Stimulated activated CD8-positive, alpha-beta memory T cell treated with anti-CD3 and anti-CD28 coated beads, Interleukin-15, amount 100 ng/mL, for 4 hours (primary cell): ENCODE measurements at places on chromosomes 1 and 21.

GRCh38 chr1:58152697-58153096 lies 393.8 kb downstream of the OMA1 start:
- no peak for DNase-seq

DNA sequence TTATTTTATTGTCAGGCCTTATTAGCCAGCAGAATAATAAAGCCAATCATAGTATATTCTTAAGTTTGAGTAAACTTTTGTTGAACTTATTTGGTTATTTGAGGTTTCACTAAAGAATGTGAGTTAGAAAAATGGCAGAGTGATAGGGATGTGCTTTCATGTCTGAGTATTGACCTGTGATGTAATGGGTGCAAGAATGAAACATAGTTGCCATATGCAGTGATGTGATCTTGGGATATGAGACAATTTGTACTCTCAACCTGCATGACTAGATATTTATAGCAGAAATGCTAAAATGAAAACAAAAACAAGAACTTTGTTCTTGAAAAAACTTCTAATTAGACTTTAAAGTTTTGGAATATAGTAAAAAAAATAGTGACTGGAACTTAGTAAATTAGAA lies 97.9 kb downstream of the DISP1 start:
- DNase-seq, result no peak

DNA sequence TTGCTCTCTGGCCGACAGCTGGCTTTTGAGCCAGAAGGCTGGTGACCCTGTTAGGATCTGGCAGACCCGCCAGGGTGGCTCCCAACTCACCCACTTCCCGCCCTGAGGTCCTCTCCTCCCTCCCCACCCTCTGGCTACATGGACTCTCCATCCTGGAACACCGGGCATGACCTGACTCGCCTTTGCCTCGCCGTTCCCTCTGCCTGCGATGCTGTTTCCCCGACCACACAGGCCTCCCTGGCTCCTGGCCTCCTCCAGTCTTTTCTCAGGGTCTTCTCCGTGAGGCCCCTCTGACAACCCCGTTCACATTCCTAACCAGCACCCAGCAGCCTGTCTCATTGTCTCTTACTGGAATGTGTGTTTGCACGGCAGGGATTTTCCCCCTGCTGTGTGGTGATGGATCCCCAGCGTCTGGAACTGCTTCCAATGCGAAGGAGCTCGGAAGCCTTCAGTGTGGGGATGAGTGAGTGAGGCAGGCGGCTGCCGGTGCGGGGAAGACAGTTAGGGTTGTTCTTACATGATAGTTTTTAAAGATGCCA lies 46.0 kb upstream of the POFUT2 start:
- DNase-seq, result no peak

- no peak for DNase-seq
Measured at GRCh38 chr21:25635310-25635709, 3.7 kb upstream of the JAM2 start.

GRCh38 chr1:184559117-184559713 lies 172.4 kb downstream of the C1orf21 start:
- DNase-seq, result no peak
